ENCODE measurements at places on chromosomes 5 and 9.

DNA sequence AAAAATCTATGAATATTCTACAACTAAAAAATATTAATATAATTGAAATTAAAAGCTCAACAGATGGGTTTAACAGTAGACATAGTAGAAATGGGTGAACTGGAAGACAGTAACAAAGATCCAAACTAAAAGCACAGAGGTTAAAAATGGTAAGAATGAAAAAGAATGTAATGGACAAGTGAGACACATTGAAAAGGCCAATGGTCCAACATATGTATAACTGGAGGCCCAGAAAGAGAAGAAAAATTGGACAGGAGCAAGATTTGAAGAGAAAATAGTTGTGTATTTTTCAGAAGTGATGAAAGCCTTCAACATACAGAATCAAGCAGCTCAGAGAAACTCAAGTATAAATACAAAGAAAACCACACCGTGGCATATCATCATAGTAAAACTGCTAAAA lies 58.6 kb downstream of the PCDHGC5 start:
- DNase-seq, result no peak

DNA sequence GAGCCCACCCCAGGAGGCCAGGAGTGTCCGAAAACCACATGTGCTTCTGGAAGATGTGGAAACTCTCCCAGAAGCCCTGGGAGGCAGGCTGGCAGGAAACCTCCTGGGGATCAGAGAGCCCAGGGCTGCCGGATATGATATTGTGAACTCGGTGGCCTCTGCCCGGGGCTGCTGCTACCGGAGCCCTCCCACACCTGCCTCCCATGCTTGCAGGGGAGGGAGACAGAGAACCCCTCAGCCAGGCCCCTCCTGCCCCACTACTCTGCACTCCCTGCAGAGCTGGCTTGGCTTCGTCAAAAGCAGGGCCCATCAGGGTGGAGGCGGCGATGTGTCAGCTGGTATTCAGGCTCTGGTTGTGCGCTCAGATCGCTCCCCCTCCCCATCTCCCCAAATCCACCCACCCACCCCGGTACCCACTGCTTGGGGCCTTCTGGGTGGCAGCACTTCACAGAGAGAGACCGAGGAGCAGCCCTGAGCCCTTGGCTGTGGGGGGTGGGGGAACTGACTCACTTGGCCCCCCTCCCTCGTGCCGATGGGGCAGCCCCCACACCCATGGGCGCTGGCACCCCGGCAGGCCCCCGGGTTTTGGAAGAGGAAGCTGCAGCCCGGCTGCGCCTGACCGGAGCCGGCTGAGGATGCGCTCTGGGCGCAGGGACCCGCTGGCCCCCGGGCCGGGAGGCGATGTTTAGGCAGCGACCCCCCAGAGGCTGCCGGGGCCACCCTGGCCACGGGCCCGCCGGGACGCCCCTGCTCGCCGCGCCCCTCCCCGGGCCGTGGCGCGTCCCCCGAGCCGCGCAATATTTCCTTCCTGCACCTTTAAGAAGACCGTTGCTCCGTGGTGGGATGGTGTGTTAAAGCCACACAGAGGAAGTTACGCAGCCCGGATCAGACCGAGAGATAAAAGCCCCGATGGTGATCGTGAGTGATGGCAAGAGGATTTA lies 786 bp upstream of the NTNG2 start:
- no peak for DNase-seq

- no peak for DNase-seq
Measured at GRCh38 chr5:58979090-58979489, 396.2 kb downstream of the RAB3C start.

DNA sequence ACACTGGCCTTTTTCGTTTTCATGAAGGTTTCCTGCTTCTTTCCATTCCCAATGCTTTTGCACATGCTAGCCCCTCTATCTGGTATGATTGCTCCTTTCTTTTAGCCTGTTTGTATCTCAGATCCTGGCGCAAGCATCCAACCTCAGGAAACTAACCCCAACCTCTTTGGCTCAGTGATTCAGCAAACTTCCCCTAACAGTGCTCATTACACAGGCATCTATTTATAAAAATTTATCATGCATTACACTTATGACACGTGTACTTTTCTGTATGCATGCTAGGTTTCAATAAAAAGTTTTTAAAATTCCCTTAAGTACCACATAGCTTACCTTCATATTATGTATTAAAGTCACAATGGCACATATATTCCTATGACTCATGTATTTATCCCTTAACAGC lies 218.9 kb downstream of the EPB41L4A start:
- no peak for DNase-seq

- DNase-seq, result no peak
Measured at GRCh38 chr5:140630292-140631035, 2.5 kb downstream of the CD14 start.

DNA sequence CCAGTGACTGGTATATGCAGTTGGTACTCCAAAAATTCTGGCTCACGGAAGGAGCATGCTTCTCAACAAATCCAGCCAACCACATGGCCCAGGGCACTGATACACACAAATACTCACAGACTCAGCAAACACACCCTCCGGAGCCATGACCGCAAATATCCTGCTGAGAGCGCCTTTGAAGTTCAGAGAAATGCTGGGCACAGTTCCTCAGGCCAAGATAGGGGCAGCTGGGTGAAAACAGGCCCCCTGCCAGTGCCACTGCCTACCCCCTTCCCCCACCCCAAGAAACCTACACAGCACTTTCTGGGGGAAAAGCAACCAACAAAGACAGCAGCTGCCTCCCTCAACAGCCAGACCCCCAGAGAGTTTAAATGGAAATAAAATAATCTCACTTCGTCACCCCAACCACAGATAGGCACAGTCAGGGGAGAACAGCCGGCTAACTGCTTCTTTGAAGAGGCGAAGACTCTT lies 120.0 kb downstream of the C5orf15 start:
- no peak for DNase-seq

GRCh38 chr9:35481347-35481975 lies 8.4 kb upstream of the RUSC2 start:
- no peak for DNase-seq

GRCh38 chr9:33861917-33862453 lies 45.0 kb downstream of the UBE2R2 start:
- DNase-seq, result no peak

- no peak for DNase-seq
Measured at GRCh38 chr5:148268566-148268965, at the start of gene SPINK13. Gene SPINK13 (plus strand): TSS chr5:148268794. CDS start chr5:148270073, 1,279 bp downstream.

- no peak for DNase-seq
Measured at GRCh38 chr5:159768243-159768642, 148.0 kb upstream of the ADRA1B start.

DNA sequence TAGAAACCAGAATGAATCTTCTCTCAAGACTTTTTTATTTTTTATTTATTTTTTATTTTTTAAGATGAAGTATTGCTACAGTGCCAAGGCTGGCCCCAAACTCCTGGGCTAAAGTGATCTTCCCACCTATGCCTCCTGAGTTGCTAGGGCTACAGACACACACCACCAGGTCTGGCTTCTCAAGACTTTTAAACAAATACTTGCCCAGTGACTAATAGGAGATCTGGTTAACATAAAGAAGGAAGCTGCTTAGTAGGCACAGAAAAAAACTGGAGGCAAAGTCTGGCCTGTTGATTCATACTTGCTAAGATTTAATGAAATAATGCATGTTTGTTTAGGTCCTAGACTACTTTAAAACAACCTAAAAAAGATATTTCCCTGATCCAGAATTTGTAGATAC lies 43.8 kb downstream of the SLC38A9 start:
- DNase-seq, result no peak

DNA sequence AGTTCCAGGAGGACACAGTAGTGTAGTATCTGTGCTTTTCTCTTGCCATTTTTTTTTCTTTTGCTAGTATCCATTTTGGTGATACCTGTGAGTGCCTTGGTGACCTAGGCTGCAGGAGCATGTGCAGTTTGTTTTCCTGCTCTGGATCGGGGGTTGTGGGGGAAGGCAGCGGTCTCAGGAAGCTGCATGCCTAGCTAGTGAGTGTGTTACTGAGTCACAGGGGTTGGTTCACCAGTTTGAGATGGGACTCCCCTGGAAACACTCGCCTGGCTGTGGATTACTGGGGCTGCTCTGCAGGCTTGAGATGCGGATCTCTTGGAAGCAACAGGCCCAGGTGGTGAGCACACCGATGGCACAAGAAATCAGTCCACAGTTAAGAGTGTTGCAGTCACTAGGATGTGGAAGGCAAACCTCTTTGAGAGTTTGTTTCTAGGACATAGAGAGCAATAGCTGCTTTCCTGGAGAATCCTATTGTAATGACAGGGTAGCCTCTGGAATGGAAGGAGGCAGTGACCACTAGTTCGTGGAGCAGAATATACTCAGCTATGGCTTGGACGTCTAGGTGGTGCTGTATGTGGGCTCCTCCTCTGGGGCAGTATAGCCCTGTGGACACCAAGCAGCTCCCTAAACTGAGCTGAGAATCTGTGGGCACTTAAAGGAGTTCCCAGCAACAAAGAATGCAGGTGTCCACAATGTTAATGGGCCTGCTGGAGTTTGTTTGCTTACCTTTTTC lies 20.0 kb upstream of the SPATA31E1 start:
- no peak for DNase-seq

- no peak for DNase-seq
Measured at GRCh38 chr5:79170661-79171060, 59.1 kb downstream of the BHMT start.

GRCh38 chr9:106092083-106092482 lies 397.7 kb downstream of the TMEM38B start:
- no peak for DNase-seq

- no peak for DNase-seq
Measured at GRCh38 chr9:126379661-126380360, 53.2 kb downstream of the MVB12B start.

DNA sequence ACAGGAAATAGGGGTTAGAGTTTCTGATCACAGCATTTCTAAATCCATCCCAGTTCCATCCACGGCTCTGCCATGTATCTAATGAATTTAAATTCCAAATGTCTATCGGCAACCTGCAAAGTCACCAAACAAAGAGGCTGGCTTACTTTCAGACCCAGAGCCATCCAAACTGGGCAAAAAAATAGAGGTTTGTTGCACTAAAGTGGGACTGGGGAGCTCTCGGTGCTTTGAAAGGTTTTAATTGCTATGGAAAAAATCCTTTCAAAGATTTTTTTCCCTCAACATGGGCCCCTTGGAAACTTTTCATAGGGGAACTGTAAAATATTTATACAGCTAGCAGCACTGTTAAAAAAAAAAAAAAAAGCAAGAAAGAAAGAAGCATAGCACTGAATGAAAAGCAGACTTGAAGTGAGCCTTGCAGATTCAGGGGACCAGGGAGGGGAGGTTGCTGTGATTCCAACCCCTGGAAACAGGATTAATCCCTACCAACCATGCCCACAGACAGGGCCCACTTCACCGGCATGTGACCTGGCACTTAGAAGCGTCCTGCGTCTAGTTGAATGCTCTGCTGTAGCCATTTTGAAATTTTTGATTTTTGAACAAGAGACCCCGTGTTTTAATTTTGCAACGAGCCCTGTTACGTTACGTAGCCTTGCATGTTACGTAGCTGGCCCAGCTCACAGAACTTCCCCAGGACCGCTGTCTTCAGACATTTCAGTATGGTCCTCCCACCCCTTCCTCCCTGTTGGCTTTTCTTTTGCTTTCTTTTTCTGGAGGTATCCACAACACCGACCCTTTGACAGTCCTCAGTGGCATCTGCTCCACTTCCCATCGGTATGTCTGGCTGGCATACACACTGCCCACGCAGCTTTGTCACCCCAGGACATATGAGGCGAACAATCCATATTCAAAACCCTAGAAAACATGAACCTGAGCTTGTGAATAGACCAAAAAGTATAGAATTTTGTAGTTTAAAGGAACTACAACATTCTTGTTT lies 105.3 kb upstream of the NFIB start:
- no peak for DNase-seq

- no peak for DNase-seq
Measured at GRCh38 chr9:100573655-100574260, 4.1 kb upstream of the CAVIN4 start.

- DNase-seq, result no peak
Measured at GRCh38 chr5:13574574-13574973, 369.9 kb downstream of the DNAH5 start.

DNA sequence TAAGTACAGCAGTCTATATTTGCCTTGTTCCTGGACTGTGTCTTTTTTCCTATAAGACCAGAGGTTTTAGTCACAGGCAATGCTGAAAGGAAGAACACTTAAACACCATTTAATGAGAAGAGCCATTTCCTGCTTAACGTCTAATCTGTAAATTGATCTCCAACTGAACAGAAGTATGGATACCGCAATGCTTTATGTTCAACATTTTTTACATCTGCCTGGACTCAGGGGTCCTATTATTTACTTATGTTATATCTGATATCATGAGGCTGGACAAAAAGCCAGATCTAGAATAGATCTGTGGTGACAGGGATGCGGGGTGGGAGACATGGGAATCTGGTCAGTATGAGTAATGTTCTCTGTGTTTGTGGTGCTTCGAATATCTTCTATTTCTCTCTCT lies 334.6 kb upstream of the MPDZ start:
- DNase-seq, result no peak

DNA sequence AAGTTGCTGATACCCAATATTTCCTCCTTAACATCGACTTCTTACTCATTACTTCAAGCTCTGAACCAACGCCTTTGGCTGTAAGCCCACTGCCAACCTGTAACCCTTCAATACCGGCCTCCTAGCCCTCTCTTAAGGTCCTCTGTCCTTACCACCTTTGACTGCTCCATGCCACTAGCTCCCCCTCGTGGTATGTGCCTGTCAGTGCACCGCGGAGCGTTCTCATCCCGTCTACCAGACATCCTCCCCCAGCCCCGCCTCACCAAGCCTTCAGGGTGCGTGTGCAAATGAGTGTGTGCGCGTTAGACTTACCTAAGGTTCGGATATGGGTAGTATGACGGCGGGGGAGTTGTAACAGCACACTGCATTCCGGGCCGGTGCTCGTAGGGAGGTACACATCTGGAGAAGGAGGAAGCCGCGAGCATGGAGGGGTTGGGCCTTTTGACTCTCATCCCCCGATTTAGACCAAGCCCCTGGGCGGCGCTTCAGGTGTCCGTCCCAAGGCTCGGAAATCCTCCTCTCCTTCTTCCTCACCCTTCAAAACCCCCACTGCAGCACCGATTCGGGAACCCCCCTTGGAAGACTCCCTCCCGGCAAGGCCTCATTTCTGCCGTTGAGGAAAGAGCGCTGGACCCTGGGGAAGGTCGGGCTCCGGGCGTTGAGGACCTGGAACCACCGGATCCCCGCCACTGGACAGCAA lies 2.8 kb upstream of the MYORG start:
- no peak for DNase-seq

DNA sequence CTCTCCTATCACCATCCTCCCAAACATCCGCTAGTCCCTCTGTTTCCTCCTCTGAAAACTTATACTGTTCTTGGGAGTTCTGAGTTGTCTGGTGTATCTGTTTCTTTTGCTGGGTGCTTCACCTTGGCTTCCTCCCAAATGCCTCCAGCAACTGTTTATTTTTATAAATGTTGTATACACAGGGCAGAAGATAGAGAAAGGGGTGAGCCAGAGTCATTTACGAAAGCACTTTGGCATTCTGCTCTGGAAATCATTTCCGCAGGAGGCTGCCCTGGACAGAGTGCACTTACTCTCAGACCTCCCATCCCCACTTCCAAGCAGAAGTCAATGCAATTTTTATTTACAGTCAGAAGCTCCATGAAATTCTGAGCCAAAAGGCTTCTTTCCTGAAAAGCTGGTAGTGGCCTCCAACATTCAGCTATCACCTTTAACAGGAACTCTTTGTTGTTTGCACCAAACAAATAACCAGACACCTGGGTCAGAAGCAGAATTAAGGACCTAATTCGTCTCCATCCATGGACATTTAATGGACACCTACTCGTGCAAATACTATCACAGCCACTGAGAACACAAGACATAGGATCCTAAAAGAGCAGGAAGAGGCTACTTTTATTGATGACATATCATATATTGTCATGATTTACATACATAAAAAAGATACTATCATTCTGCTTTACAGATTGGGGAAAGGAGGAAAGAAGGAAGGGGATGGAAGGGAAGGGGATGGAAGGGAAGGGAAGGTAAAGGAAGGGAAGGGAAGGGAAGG lies 229.5 kb upstream of the PAPPA start:
- DNase-seq, result no peak

Data from NCI-H1436 treated with DMSO at 0.1 percent for 48 hours (cell line).